ENCODE measurements at places on chromosomes 6 and 20.

DNA sequence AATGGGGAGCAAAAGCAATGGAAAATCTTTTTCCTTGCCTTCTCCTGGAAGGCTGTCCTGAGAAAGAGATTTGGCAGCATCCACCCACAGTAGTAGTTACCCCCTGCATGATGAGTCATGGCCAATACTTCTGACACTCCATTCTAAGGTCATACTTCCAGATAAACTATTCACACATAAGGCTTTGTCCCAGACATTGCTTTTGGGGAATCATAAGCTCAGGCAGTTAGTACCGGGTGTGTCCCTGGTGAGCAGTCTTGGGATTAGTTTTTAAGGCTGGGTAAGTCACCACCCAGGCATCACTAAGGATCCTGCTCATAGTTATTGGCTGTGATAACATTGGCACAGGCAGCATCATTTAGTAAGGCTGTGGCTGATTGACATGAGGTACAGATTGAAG is 160.6 kb upstream of the GGTLC1 start:
- no peak for DNase-seq

GRCh38 chr6:157535340-157536222 is 154.6 kb downstream of the ZDHHC14 start:
- no peak for DNase-seq

GRCh38 chr20:51936377-51936776 is 134.1 kb upstream of the SALL4 start:
- DNase-seq: no peak

DNA sequence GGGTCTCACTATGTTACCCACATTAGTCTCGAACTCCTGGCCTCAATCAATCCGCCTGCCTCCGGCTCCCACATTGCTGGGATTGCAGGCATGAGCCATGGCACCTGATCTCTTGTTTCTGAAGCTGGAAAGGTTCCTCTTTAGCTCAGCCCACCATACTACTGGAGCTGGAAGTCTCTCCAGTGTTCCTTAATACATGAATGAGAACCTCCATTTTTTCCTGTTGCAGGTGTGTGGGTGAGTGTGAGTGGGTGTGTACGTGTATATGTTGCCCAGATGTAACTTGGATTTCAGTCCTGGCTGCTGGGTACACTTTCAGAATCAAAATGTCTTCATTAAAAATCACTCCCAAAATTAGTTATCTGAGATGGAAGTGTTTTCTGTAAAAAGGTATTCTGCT is 11.1 kb downstream of the PNPLA1 start:
- no peak for DNase-seq

DNA sequence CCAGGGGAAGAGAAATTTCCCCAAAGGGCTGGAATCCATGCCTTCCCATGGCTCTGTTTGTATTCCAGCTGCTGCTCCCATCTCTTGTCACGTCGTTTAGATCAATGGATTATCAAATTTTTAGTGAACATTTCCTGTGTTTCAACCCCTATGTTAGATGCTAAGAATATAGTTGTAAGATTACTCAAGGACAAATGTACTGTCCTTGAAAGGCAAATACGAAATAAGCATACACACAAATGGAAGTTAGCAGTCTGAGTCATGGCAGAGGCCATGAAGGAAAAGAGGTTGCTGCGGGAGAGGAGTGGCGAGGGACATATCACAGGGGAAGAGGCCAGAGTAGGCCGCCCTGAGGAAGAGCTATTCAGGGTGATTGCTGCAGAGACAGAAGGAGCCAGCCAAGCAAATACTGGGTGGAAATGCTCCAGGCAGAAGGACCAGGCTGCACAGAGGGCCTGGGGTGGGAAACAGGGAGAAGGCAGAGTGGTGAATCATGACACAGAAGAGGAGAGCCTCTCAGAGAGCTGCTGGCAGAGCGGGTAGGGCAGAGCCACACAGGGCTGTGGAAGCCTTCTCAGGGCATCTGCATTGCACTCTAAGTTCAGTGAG is 219.2 kb upstream of the LRFN2 start:
- no peak for DNase-seq

DNA sequence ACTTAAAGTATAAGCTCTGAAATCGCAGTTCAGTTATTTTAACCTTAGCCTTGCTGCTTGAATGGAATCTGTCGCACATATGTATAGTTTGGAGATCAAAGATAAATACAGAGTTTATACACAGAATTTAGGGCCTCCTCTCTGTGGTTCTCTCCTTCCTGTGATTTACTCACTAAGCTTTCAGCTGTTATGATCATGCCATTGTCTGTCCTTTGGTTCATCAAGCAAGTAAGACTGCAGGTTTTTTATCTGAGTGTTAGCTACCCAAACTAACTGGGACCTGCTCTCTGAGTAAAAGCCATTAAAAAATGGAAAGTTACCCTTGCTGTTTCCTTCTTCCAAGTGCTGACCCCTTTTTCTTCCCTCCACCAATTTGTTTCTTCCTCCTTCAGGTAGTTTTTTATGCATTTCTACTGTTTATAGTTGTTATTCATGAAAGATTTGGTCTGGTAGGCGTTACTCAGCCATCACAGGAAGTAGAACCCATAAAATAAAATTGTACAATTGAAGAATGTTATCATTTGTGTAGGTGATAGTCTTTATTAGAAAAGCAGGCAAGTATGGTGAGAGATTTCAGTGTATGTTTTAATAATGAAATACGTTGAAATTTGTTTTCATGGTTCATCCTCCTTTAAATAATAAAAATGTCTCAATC is 33.7 kb upstream of the SUMO4 start:
- DNase-seq: no peak

- no peak for DNase-seq
These were observed 33.0 kb downstream of the RPP40 start for GRCh38 chr6:4970739-4971395.

- DNase-seq: no peak
These were observed 902.3 kb upstream of the CITED2 start for GRCh38 chr6:140276719-140277118.

DNA sequence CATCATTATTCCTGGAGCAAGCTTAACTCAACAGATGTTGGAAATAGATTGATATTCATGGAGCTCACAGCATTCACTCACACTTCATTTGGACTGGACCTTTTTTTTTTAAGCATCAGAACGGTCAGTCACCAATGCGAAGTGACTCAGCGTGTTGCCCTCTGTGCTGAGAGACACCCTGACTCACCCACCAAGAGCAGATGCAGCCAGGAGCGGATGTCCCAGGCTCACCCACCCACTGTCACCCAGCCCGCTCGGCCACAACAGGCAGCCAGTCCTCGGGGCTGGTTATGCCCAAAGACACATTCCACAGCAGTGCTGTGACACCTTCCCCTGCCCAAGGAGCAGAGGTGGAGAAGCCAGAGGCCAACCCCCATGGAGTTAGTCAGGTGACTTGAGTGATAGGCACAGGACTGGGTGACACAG is 15.7 kb downstream of the RNASET2 start:
- peak; percentile 33 for DNase-seq

DNA sequence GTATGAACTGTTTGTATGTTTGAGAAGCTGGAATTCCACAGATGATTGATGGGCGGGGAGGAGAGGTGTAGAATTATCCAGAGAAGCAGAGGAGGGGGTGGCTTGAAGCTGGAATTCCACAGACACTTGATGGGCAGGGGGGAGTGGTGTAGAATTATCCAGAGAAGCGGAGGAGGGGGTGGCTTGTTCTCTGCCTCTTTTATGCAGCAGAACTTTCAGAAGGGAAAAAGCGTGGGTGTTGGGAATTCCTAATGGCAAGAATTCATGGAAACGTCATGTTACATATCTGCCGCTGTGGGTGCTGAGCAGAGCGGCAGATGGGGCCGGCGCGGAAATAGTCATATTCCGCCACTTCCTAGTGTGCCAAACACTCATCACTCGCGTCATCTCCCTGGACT is 167.9 kb upstream of the KCNG1 start:
- DNase-seq: no peak

- no peak for DNase-seq
These were observed 7.2 kb downstream of the TGM2 start for GRCh38 chr20:38157635-38158495.

GRCh38 chr6:53888931-53889330 is 94.1 kb downstream of the LRRC1 start:
- DNase-seq: no peak

- DNase-seq: no peak
These were observed 273.0 kb downstream of the ADGB start for GRCh38 chr6:146871611-146872425.

- no peak for DNase-seq
These were observed 5.6 kb upstream of the UQCC2 start for GRCh38 chr6:33716890-33717632.

- no peak for DNase-seq
These were observed 164.5 kb downstream of the MOXD1 start for GRCh38 chr6:132236744-132237143.

GRCh38 chr6:126535595-126535994 is 195.7 kb downstream of the CENPW start:
- DNase-seq: no peak

DNA sequence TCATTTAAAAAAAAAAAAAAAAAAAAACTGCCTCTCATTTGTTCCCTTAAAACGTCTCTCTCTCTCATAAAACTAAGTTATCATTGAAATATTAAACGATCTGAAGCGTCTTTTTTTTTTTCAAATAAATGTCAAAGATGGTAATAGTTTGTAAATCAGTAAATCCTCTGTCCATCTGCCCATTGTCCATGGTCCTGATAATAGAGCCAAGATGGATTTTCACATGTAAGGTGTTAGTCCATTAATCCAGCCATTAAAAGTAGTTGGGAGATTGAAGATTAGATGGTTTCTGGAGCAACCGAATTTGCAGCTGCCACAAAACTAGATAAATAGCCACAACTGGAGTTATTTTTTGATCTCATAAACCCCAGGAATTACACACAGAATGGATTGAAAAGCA is 145.8 kb upstream of the SNX9 start:
- no peak for DNase-seq

- DNase-seq: peak; percentile 86
These were observed 148.3 kb upstream of the RPS6KA2 start for GRCh38 chr6:166775180-166775922.

DNA sequence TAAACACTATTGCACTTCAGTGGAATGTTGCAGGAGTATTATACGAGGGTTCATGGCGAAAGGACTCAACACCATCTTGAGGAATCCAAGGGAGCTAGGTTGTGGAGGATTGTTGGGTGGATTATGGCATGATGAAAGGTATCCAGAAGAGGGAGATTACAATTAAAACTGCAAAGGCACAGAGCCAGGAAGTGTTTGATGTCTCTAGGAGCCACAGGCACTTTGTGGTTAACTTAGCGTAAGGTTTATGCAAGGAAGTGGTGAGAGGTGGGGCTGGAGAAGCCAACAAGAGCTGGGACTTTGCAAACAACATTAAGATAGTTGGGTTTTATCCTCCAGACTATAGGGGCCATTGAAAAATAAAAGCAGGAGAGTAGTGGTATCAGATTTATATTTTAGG is 86.6 kb upstream of the TPD52L1 start:
- no peak for DNase-seq

DNA sequence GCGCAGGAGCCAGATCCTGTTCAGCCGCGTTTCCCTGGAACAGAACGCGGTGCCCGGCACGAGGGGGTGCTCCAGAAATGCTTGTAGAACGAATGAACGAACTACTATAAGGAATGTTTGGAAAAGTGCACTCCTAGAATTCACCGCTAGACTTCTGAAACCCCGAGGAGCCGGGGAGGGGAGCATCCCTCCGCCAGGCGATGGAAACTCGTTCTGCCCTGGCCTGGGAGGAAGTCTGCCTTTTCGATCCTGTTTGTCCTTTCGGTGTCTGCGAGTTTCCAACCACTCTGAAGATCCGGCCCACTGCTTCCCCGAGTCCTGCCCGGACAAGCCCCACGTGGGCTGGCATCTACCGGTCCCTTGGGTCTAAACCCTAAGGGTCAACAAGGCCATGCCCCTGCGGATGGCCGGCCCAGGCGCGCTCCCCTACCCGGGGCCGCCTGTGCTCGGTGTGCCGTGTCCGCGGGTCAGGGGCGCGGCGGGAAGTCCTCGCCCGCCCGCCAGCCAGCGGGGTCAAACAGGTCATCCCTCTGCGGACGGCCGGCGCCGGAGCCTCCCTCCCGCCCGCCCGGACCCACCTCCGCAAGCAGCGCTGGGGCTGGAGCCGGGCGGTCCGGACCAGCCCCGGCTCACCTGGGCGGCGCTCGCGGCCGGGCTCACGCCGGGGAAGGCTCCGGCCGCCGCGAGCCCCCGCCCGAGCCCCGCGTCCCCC is 526 bp downstream of the SULF2 start:
- no peak for DNase-seq

DNA sequence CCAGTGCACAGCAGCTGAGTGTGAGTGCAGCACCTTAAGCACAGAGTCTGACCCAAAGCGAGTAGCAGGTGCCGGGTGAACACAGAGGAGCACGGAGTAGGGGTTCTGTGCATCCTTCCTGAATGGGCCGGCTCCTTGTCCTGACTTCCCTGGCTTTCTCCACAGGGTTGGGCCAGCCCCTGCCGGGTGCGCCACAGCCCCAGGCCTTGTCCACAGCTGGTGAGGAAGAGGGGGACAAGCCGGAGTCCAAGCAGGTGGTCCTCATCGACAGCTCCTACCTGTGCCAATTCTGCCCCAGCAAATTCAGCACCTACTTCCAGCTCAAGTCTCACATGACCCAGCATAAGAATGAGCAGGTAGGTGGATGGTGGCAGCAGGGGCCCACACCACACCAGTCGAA is 34.9 kb downstream of the ZNF341 start:
- no peak for DNase-seq

DNA sequence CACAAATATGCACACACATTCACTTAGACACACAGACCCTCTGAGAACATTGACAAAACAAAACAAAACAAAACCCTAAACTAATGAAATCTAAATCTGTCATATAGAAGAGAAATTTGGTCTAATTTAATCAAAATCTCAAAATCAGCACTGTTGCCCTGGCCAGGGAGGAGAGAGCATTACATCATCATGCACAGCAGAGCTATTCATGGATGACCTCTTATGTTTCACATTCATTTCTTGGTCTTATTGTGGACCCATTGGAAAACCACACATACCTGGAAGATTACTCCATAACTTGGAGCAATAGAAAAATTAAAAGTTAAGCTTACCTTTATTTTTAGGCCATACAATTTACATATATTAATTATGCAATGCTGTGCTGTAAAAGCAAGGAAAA is 1223.6 kb upstream of the GJE1 start:
- DNase-seq: no peak

DNA sequence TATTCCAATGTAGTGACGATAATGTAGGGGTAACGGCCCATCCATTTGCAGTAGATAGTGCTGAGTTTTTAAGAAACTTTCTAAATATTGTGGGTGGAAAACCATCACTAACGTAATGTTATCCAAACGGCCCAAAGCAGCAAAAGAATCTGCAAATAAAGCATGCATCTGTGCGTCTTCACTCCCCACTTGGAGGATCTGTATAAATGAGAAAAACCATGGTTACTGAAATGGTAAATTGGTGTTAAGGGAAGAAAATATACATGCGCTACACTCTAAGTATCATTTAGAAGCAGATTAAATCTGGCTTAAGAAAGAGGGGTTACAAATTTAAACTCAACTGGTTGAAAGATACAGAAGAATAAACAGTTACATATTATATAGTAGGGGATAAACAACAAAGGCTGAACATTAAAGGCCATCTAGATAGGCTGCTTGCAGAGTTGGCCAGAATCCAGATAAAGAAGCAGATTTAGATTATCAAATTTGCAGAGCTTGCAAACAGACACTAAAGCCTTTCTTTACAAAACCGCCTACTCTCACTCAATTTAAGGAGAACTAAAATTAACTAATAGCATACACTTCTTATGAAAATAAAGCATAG is 93.3 kb downstream of the SESN1 start:
- no peak for DNase-seq

GRCh38 chr20:59402681-59403080 is 102.3 kb downstream of the EDN3 start:
- DNase-seq: no peak

- no peak for DNase-seq
These were observed 13.5 kb upstream of the CCDC167 start for GRCh38 chr6:37513155-37513554.
